ENCODE measurements at places on chromosomes 6 and 20.

DNA sequence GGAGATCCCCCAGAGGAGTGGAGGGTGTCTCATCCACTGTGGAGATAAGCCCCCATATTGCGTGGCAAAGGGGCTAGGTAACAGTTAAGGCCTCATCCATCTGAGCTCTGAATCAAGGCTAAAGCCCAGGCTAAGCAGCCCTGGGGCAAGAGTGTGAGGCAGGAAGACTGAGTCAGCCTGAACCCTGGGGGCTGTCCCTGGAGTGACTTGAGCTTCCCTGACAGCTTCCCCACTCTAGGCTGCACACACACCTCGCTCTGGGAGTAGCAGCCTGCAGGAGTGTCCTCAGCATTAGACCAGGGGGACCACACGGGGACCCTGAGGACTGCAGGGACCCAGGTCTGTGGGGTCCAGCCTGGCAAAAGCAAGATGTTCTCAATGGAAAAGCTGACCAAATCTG, 27.9 kb downstream of the UBD start:
- no peak for DNase-seq

GRCh38 chr20:20519269-20519668, 151.4 kb downstream of the INSM1 start:
- no peak for DNase-seq

DNA sequence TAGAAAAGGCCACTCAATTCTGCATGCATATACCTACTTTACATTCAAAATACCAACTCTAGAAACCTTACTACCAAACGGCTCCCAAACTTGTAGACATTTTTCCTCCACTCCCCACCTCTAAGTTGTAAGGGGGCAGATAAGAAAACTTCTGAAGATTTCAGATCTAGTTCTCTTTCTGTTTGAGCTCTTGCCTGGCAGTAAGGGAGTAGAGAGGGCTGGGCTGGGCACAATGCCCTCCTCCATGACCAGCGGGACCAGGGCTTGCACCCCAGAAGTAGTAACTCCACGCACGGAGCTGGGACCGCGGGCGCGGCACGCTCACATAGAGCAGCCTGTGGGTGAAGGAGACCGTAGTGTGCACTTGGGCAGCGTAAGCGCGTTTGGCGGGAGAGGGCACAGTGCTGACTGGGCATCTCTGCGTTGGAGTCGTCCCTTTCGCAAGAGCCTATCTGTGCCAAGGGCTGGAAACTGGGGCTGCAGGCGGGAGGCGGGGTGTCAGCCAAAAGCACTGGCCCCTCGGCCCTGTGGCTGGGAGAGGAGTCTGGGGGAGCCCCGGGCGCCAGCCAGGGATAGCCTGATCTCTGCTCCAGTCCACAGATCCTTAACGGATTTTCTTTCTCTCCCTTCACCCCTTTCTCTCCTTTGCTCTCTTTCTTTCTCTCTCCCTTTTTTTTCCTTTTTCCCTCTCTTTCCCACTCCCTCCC, 32.4 kb downstream of the PHACTR1 start:
- peak; percentile 67 for DNase-seq

DNA sequence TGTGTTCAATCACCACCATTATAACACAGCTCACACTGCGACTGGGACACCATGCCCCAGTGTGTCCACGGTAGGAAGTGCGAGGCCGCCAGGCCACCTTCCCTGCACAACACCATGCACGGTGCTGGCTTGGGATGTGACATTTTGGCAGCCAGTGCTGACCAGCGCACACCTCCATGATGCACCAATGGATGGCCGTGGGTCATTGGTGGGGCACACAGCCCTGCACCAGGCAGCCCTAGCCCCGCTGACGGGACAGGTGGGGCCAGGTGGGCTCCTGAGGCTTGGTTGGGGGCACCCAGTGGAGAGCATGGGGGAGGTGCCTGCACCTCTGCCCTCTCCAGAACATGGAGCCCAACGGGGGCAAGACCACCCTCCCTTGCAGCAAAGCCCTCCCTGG, 18.2 kb upstream of the FRMD1 start:
- no peak for DNase-seq

GRCh38 chr6:116847227-116847626, 18.3 kb upstream of the GPRC6A start:
- no peak for DNase-seq

GRCh38 chr6:163095401-163095800, 319.1 kb upstream of the QKI start:
- DNase-seq, result no peak

- no peak for DNase-seq
These were observed 242.3 kb upstream of the SUPT3H start for GRCh38 chr6:45619994-45620471.

GRCh38 chr6:159435701-159436100, 257.3 kb downstream of the SOD2 start:
- DNase-seq, result no peak

GRCh38 chr6:134772671-134773360, 177.1 kb downstream of the ALDH8A1 start:
- DNase-seq, result no peak

DNA sequence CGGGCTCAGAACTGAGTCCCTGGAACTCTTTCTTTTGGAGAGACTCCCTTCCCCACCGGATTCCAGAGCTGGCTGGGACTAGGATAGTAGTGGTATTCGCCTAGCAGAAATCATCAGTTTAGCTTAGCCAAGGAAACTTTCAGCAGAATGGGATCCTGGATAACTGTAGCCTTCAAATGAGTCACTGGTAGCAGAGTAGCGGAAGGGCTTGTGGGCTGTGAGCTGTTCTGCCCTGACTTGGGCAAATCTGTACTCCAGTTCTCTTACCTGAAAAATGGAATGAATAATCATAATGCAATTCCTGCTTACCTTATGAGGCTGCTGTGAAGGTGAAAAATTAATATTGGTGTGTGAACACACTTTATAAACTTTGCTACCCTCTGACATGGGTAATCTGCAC, 244.3 kb upstream of the CHD6 start:
- DNase-seq, result no peak

GRCh38 chr6:22146931-22147701, 149.7 kb downstream of the PRL start:
- peak; percentile 54 for DNase-seq

DNA sequence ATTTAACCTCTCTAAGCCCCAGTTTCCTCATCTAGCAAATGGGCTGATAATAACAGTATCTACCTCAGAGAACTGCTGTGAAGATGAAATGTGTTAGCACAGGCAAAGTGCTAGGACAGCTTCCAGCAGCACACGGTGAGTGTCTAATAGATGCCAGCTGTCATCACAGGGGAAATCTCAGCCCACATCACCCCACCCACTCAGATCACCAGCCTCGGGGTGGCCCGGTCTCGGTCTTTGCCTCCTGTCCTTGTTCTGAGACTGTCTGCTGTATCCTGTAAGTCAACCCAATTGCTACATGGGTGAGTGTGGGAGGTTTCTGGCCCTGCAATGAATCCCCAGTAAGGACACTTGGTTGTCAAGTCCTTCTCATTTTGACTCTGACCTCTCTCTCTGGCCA, 99.5 kb upstream of the ZNFX1 start:
- DNase-seq, result no peak

GRCh38 chr20:5039255-5039657, 37.9 kb upstream of the SLC23A2 start:
- no peak for DNase-seq

DNA sequence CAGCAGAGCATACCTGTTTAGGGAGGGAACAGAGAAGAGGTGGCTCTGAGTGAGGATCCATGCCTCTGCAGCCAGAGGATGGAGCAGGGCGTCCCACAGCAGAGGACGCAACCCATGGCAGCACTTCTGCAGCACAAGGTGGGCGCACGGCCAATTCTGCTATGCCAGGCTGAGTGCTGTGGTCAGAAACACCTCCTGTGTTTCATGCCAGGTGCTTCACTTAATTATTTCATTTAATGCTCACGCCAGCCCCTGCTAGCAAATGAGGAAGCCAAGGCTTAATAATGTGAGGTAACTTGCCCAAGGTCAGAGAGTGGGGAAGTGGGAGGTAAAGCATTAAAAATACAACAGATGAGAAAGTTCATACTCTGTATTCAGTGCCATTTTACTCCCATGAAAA, 68.5 kb upstream of the PTGIS start:
- DNase-seq, result no peak

- DNase-seq, result no peak
These were observed 3.2 kb upstream of the SMPDL3A start for GRCh38 chr6:122785891-122786290.

DNA sequence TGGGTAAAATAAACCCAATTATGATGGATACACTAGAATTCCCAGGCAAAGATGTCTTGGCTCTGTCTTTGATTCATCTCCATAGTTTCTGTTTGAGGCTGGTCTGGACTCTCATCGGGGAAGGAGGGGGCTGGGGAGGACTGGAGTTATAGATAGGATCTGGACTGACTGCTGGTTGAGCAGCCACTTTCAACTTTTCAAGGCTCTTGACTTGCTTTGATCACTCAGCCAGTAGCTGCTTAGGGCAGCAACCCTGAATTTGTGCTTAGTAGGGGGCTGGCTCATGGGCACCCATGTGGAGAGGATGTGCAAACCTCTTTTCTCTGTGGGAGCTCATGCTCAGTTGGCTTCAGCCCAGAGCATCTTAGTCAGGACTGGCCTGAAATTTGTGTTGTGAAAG, 114.0 kb upstream of the NEDD9 start:
- DNase-seq, result no peak

GRCh38 chr6:139164001-139164400, 29.1 kb downstream of the HECA start:
- DNase-seq, result no peak

GRCh38 chr6:49546331-49546730, 4.1 kb upstream of the C6orf141 start:
- DNase-seq, result no peak

DNA sequence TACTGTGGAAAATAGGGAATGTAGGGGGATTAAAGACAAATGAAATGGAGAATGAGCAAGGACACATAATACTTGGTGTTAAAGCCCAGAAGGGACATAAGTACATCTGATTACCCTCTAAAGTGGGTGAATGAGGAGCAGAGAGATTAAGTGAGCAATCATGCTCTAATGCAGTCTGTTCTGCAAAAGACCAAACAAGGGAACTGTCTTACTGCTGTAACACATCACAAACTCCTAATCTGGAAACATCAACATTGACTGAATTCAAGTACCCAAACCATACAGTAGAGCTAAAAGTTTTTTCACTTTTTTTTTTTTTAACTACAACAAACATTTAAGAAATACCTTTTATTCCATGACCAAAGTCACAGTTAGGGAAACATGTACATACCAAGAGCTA, 19.3 kb upstream of the SLC17A4 start:
- no peak for DNase-seq

- no peak for DNase-seq
These were observed 336.4 kb downstream of the CDH26 start for GRCh38 chr20:60294632-60295031.

- DNase-seq, result no peak
These were observed 85.9 kb downstream of the SMOC2 start for GRCh38 chr6:168526841-168527281.

DNA sequence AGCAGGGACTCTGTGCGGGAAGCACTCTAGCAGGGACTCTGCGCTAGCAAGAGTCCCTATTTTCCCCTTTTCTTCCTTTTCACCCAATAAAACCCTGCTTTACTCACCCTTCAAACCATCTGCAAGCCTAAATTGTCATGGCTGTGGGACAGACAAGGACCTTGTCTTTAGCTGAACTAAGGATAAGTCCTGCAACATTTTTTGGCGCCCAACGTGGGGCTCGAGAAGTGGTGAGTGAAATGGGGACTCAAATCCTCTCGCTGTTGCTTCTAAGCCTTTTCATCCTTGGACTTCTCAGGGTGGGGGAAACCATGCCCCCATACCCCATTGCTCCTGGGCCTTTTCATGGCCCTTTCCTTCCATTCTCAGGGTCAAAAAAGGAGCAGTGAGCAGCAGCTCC, 46.4 kb downstream of the IMPG1 start:
- no peak for DNase-seq

GRCh38 chr6:17869753-17870050, 117.7 kb downstream of the KIF13A start:
- DNase-seq, result no peak

All from NCI-H2227 treated with DMSO at 0.1 percent for 48 hours (cell line).